Activated CD4-positive, alpha-beta T cell treated with anti-CD3 and anti-CD28 coated beads, Interleukin-2, amount 50 U/mL, for 1 hour (primary cell): ENCODE measurements at places on chromosomes 6 and 20.
A peak's percentile ranks its signal among the peaks of the same experiment; 100 is the strongest.

DNA sequence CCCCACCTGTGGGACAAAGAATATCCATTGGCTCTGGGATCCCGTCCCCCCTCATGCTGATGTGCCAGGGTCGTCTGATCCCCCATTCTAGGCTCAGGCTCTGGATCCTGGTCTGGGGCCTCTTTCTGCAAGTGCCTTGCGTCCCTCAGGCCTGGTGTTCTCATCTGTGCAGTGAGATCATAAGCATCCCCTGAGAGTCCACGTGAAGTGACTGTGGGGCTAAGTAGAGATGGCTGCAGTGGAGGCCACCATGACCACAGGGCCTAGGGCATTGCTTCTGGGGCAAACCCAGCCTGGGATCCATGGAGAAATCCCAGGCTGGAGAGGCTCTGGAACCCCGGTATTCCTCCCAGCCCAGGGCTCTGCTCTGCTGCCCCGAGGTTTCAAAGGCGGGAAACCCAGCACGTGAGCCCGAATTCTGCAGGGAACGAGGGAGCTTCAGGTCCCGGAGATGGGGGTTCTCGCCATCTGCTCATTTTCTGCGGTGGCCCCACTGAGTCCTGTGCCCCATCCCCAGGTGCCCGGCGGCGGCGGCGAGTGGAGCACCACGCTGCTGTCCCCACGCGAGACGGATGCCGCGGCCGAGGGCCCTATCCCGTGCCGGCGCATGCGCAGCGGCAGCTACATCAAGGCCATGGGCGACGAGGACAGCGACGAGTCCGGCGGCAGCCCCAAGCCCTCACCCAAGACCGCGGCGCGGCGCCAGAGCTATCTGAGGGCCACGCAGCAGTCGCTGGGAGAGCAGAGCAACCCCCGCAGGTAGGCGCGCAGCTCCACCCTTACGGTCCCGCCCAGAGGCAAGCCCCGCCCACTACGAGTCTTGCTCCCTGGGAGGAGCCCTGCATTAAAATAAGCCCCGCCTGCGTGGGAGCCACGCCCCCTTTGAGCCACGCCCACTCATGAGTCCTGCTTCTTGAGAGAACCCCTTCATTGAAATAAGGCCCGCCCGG is 105.5 kb upstream of the MYL9 start:
- peak; percentile 86 for DNase-seq

- peak; percentile 8 for DNase-seq
These were observed 1.1 kb downstream of the JAG1 start for GRCh38 chr20:10672624-10673127.

DNA sequence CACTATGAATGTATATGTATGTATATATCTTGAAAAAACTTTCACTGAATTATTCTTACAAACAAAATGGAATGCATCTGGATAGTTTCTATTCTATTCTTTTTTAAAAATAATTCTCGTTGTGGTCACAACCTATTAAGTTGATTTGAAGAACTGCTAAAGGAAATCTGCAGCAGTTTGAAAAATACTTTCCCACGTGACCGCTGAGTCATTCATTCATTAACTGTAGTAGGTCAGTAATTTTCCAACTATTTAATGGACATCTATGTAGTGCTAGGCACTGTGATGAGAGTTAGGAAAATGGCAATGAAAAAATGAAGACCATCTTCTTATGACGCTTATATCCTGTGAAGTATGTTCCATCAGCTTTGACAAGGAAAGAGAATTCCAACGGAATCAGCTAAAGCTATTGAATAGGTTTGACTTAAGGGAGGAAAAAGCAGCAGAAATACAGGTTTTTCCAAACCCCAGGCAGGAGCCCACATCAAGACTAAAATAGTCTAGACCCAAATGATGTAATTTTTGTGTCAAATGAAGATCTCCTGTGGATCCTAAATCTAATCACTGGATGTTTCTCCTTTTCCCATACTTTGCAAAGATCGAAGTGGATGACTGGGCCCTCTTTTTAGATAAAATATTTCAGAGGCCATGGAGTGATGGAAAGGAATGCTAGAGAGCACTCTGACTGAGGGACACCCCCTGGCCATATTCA is 4.1 kb upstream of the EFHC1 start:
- no peak for DNase-seq

DNA sequence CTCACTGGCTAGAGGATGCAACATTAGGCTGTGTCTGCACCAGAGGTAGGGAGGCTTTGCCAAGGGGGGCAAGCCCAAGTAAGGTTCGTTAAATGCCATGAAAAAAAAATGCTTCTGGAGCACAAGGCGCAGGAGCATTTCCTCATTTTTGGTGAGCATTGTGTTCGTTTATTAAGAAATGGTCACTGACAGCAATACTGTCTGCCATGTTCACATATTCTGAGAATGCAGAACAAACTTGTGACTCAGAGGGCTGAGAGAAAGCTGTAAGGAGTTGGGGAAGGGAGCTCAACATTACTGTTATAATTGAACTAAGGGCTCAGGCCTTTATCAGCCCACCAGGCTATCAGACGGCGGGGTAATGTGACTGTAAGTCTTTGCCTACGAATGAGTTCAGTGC is 465.4 kb upstream of the BTBD3 start:
- no peak for DNase-seq

- DNase-seq = peak; percentile 34
These were observed 1.2 kb downstream of the IRF4 start for GRCh38 chr6:392441-393390.

DNA sequence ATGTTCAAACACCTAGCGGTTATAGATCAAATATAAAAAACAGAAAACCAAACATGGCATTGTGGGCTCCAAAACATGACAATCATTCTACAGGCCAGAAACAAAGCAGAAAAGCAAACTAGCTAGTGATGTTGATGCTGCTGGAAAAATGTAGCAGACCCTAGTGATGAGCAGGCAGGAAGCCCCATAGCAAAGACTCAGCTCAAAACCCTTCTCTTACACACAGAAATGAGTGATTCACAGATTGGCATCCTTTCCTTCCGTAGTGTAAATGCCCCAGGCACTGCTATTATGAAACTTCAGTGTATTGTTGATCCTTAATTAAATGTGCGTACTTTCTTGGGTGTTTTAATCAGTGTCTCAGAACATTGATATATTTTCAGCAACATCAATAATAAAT is 425.1 kb downstream of the UTRN start:
- no peak for DNase-seq

DNA sequence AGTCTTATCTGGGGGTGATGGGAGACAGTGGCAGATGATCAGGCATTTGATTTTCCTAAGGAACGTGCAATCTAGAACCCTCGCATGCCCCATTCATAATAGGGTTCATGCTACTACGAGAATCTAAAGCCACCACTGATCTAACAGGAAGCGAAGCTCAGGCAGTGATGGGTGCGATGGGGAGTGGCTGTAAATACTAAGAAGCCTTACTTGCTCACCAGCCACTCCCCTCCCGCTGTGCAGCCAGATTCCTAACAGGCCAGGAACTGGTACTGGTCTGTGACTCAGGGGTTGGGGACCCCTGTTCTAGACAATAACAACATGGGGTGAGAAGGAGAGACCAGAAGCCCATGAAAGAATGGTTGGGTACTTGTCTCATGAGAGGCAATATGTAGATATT is 4.5 kb downstream of the TREML4 start:
- DNase-seq = no peak

DNA sequence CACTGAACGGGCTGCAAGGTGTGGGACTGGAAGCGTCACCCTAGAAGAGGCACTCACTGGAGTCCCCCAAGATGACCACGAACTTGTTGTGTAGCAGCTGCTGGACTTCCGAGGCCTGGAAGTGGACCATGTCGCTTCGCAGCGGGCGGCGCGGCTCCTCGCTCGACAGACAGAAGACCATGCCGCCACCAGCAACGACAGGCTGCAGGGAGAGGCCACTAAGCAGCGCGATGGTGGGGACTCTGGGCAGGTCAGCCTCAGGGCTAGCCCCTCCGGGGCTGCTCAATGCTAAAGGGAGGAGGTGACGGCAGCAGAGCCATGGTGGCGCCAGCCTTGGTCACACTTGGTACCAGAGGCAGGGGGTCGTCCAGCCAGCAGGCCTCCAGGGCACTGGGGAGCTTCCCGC is 720 bp downstream of the PCED1A start:
- DNase-seq = no peak

DNA sequence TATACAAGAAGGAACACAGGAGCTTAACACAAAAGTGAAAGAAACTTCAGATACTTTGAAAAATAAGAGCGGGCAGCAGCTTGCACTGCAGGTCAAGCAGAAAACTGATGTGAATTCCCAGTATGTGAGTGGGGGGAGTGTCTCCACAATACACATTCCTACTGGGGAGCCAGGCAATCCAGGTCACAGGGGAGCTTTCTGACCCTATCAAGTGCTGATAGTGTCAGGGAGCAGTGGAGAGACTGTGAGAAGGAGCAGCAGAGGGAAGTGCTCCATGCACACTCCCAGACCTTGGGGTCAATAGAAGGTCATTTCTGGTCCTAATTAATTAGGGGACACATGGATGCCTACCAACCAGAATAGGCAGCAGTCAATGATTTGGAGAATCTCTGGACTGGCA is 59.4 kb downstream of the PDSS2 start:
- DNase-seq = no peak

- no peak for DNase-seq
These were observed 85.9 kb upstream of the HMGCLL1 start for GRCh38 chr6:55664591-55665587.

DNA sequence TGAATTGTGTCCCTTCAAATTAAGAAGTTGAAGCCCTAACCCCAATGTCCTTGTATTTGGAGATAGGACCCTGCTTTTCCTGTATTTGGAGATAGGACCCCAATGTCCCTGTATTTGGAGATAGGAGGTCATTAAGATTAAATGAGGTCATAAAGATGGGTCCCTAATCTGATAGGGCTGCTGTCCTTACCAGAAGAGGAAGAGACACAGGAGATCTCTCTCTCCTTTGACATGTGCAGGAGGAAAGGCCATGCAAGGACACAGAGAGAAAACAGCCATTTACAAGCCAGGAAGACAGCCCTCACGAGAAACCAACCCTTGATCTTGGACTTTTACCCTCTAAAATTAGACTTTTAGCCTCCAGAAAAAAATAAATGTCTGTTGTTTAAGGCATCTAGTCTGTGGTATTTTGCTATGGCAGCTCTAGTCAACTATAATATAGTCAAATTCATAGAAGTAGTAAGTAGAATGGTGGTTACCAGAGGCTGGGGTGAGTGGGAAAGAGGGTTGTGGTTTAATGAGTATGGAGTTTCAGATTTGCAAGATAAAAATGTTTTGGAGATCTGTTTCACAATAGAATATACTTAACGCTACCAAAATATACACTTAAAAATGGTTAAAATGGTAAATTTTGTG is 59.3 kb downstream of the UBE3D start:
- DNase-seq = no peak

DNA sequence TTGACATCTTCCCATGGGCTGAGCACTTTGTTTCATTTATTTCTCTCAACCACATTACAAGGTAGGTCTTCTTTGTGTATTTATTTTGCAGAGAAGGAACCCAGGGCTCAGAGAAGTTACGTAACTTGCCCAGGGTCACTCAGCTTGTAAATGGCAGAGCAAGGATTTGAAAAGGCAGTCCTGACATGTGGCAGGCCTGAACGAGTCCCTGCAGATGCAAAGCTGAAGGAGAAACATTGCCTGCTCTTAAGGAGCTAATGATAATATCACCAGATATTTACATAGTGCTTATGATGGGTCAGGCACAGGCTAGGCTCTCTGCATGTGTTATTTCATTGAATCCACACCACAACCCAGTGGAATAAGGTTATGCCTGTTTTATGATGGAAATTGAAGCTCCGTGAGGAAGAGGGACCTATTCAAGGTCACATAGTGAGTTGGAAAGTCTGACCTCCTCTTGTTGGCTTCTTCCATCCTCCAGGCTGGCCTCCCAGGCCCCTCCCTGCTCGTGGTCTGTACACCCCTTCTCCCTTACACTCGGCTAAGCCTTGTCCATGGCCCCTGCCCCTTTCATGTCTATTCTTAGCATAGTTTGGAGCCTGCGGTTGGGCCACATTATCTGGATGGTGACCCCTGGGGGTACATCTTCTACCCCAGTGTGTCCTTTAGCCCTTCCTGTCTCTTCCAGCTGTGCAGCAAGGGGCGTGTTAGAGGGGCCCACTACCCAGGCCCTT is 12.5 kb downstream of the MYH7B start:
- no peak for DNase-seq

DNA sequence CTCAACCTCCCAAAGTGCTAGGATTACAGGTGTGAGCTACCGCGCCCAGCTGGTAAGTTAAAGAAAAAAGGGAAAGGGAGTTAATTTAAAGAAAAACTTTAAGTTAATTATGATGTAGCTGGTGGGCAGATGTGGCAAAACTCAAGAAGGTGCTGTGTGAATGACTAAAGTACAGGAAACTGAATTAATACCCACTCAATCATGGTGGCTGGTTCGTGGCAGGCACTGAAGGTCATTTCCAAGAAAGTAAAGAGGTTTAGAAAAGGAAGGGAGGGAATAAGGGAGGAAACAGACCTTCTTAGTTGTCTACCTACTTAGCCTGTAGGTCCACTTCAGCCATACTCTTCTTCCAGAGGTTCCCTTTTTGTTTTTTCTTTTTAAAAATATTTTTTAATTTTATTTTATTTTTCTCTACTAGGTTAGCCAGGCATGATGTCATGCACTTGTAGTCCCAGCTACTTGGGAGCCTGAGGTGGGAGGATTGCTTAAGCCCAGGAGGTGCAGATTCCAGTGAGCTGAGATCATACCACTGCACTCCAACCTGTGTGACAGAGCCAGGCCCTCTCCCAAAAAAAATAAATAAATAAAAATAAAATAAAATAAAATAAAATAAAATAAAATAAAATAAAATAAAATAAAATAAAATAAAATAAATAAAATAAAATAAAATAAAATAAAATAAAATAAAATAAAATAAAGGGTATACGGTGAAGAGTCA is 11.9 kb upstream of the TGM3 start:
- no peak for DNase-seq

- no peak for DNase-seq
These were observed 77.3 kb downstream of the LAMA4 start for GRCh38 chr6:112177092-112177491.

- no peak for DNase-seq
These were observed 172.0 kb downstream of the VEGFA start for GRCh38 chr6:43942011-43942442.

- DNase-seq = no peak
These were observed 563.8 kb downstream of the COL12A1 start for GRCh38 chr6:74642101-74642500.
